Astrocyte (in vitro differentiated cells and primary cell): ENCODE measurements at places on chromosomes 16 and 17. TPM values are rescaled to one million over a fixed set of nuclear protein-coding genes. Genes with fewer than 3 reads are reported as not detected.

DNA sequence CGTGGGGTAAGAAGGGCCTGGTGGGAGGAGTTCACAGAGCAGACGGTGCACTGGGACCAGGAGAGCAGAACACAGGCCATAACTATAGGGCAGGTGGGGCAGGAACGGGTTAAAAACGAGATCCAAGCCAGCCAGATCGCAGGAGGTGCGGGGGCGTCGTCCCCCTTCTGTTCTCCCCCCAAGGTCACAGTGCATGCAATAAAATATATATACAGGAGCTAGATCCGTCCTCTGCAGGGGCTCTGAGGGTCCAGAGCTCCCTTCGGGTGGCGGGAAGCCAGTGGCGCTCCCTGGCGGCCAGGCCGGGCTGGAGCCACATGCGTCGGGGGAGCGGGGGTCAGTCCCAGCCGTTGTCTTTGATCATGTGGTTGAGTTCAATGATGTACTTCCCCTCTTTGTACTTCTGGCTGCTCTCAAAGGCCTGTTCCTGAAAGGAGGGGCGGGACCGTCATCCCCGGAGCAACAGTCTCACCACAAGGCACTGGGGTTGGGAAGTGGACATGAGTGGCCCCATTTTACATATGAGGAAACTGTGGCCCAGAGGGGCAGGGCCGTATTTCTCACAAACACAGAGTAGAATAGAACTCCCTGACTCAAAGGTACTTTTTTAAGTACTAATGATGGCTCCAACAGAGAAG is 768 bp upstream of the TBX6 start:
- no peaks in the 10 kb centered on the region for H3K36me3 ChIP-seq
- no peak overlapping the region for H3K27ac ChIP-seq
- peak overlapping the region; percentile 58 for H3K4me3 ChIP-seq
- H3K4me1 ChIP-seq = peaks cover 26% of the 10 kb centered on the region
- H3K27me3 ChIP-seq = no peaks in the 10 kb centered on the region

GRCh38 chr16:2196162-2196980 is at the start of gene CASKIN1:
CASKIN1 (minus strand) TSS chr16:2196605; CDS start chr16:2196432, 173 bp downstream.
- no peaks in the 10 kb centered on the region for H3K36me3 ChIP-seq
- peaks cover 26% of the 10 kb centered on the region for H3K27me3 ChIP-seq
- no peaks in the 10 kb centered on the region for H3K4me1 ChIP-seq
- no peak within 1 kb of the TSS for H3K27ac ChIP-seq
- no peak for DNase-seq

GRCh38 chr16:88523309-88524161 is 46.7 kb upstream of the ZC3H18 start:
- H3K4me3 ChIP-seq = no peak overlapping the region
- H3K36me3 ChIP-seq = no peaks in the 10 kb centered on the region
- DNase-seq = no peak
- H3K27me3 ChIP-seq = peaks cover 3% of the 10 kb centered on the region

The TMEM132E gene
- total RNA-seq = 0.18 and 0.26 TPM in 2 replicates
